RKO (cell line): ENCODE measurements at places on chromosomes 5 and 9.

- no peak for DNase-seq
Measured at GRCh38 chr5:129125819-129126218, 31.3 kb downstream of the ISOC1 start.

DNA sequence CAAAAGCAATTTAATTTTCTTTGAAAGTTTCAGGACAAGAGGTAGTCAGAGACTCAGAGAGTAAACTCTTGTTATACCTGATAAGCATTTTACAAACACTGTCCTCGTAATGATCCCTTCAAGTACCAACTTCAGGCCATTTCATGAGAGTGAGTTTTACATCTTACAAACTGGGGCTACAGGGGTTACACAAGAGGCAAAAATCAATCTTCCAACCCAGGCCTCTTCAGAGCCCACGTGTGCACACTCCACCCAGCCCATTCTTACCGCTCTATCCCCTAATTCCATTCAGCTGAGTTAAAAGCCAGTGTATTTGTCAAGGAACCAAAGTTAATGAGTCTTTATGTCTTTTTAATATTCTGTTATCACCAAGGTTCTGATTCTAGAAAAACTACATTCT is 46.5 kb downstream of the PSMB7 start:
- no peak for DNase-seq

- DNase-seq = no peak
Measured at GRCh38 chr9:26937816-26938371, 9.1 kb downstream of the PLAA start.

GRCh38 chr5:134714120-134714519 is 24.2 kb upstream of the CAMLG start:
- no peak for DNase-seq

GRCh38 chr9:117656002-117656401 is 48.2 kb upstream of the TLR4 start:
- DNase-seq = no peak
